Esophagus squamous epithelium (tissue), 5 donors: ENCODE measurements at places on chromosomes 7 and 10.

DNA sequence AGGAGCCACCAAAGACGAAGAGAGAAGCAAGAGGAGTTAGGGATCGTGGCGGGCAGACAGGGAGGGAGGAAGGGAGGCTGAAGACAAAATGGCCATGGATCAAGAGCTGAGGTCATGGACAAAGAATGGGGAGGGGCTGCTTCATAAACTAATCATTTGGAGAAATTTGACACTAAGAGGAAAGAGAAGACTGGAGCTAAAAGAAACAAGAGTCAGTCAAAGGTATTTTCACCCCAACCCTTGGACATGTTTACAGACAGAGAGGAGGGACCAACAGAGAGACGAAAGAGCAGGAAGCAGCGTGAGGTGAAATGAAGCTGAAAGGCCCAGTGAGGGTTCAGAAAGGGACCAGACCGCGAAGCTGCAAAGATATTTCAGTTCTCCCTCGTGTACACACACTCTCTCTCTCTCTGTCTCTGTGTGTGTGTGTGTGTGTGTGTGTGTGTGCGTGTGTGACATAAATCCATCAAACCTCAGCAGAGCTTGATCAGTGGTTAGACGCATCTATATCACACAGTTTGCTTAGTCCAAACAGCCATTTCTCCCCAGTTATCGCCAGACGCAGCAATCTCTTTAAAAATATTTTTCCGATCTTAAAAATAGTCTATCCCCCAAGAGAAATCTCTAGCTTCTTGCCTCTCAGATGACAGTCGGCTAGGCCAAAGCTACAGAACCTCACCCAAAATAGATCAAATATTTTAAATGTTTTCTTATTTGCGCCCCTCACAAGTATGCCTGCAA, 12.5 kb upstream of the CALD1 start:
- no peak for DNase-seq

DNA sequence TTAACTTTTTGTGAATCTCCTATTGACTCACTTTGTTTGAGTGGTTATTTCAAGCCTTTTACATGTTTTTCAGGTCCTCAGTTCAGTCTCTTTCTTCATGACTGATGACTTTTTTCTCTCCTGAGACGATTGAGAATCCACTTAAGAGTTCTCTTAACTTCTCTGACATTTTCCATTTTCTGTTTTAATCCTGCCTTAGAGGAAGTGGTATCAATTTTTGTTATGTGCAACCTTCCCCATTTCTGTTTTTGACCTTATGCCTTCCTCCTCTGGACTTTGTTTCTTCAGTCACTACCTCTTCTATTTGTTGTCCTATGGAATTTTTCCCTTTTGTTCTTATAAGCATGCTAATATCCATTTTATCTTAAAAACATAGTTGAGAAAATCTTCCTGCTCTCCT, 2.4 kb downstream of the PSMC2 start:
- no peak for DNase-seq

- DNase-seq, result no peak
Observed at GRCh38 chr7:3358991-3359390, 57.9 kb downstream of the SDK1 start.

DNA sequence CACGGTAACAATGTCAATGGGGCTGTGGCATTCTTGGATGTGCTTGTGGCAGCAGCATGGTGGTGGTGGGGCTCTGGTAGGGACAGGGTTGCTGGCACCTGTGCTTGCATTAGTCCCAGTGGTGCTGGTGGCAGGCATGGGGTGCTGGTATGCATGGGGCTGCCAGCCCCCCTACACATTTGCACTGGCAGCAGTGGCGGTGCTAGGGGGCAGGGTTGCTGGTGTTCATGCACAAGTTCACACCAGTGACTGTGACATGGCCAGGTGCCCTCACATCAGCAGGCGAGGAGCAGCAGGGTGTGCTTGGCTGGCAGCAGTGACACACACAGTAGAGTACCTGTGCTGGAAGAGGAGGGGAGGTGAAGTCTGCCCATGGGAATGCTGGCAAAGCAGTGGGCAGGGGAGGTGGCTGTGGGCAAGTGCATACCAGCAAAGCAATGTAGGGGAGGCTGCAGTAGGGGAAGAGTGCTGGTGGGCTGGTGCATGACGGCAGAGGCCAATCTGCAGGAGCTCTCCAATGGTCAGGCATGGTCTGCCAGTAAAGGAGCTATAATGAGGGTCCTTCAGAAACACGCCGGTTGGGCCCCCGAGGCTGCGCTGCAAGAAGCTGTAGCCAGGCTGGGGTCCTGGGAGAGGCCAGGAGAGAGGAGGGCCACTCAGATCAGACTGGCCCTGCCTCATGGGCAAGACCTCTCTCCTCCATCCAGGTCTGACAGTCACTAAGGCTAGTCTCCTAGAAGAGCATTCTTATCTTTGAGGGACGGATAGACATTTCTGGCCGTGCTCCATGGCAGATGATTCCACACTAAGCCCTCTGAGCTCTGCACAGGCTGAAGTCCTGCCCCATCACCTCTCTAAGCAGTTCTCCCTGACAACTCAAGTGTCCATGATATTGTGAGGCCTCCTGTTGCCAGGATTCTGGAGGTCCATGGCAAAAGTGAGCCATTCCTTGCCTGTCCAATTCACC, 406.4 kb downstream of the SEMA3D start:
- no peak for DNase-seq

DNA sequence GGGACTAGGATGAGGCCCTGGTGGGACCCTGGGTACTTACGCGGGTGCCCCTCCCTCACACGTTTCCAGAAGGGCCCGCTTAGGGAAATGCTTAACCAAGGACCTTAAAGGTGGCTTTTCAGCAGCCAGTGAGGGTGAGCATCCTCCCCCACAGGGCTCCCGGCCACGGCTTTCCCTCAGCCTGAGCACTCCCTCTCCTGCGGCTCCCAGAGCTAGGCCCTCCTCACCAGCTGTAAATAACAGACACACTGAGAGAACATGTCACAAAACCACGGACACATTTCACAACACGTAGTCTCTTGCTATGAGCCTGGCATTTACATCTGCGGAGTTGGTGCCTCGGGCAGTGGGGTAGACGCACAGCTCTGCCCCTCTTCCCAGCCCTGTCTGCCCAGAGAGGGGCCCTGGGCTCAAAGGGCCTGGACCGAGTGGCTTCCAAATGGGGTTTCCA, 25.2 kb downstream of the GRID1 start:
- DNase-seq, result no peak

GRCh38 chr7:200704-201103, 8.3 kb downstream of the FAM20C start:
- no peak for DNase-seq

DNA sequence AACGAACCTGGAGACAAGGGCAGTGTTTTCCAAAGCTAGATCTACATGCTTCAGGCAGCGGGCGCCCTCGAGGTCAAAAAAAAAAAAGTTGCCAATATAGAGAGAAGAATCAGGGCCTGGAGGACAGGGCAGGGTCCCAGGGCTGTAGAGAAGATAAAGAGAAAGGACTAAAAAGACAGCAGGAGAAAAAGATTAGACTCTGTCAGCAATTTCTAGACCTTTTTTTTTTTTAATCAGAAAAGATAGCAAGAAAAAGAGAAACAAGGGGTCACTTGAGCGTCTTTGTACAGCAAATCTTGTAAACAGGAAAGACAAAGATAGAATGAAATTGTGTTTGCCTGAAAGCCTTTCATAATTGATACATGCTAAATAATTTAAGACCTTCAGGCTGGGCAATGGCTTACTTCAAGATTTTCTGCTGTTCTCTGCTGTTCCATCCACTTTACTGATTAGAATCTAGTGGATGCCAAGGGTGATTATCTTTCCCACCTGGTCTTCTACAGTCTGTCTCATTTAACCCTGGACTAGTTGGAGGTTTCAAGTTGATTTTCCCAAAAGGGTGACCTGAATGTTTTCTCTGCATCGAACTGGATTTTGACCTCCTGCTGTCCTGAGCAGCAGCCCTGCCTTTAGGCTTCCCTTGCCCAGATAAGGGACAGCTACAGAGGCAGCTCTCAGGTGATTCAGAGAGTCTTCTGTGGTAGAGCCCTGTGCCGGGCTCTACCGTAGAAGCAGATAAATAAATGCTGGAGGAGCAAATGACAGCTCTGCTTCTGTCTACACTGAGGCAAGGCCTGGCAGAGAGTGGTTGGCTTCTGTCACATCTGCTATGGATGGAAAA, 5.1 kb downstream of the LMOD2 start:
- DNase-seq, result no peak

GRCh38 chr10:122490786-122491680, 29.7 kb downstream of the HTRA1 start:
- no peak for DNase-seq
